ENCODE measurements at places on chromosomes 4 and X.

GRCh38 chr4:7915875-7916242, 23.8 kb downstream of the AFAP1 start:
- DNase-seq = no peak

DNA sequence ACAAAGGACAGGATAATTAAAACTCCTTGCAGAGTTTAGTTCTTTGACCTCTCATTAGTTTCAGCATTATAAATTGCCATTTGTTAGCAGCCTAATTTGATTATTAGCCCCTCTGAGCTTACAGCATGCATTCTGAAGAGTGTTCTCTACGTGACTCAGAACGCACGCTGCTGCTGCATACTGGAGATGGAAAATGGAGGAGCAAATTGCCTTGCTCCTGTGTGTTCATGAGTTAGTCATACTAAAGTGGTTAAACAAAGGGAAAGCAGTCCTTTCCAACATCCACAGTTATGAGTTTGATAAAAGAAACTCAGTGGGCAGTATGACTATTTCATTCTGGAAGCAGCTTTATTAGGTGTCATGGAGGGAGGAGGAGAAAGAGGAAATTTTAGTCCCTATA, 922.5 kb downstream of the RPA4 start:
- no peak for DNase-seq

GRCh38 chr4:152243896-152244595, 291.8 kb downstream of the FBXW7 start:
- no peak for DNase-seq

- DNase-seq = no peak
Measured at GRCh38 chrX:13248867-13249486, 70.9 kb downstream of the ATXN3L start.

GRCh38 chrX:17377795-17378194, 2.8 kb downstream of the NHS start:
- DNase-seq = no peak

GRCh38 chrX:118632862-118633261, 94.5 kb upstream of the IL13RA1 start:
- DNase-seq = no peak

- no peak for DNase-seq
Measured at GRCh38 chrX:17788439-17788838, 51.1 kb downstream of the SCML1 start.

DNA sequence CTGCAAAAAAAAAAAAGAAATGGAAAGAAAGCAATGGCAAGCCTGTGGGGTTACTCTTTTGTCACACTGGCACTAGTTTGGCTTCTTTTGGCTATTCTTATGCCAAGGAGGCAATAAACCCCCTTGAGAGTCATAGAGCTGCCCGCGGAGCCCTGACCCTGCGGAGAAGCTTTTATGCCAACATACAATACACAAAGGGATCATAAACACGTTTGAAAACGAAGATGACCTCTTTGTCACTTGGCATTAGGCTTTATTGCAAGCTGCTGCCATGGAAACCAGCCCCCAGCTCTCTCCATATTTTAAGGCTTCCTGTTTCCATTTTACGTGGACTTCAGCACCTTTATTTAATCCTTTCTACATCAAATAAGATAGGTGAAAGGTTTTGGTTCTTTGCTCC, 7.6 kb downstream of the NEUROG2 start:
- DNase-seq = no peak

DNA sequence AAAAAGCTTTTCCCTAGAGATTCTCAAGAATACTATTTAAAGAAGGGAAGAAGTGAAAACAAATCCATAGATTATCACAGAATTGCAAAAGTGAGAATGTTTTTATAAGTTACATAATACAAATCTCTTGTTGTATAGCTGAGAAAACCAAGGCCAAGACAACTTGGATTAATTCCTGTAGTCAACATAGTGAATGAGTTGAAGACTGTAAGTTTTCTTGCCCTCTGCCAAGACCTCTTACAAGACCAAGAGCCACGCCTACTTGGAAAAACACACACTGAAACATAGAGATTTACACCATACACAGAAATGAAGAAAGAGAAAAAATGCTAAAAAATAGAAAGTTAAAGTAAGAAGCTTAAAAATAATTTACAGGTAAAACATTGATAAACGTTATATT, 2024.0 kb downstream of the PCDH7 start:
- no peak for DNase-seq

GRCh38 chrX:14802943-14803710, 69.7 kb downstream of the FANCB start:
- DNase-seq = no peak

Data from stimulated activated CD8-positive, alpha-beta memory T cell treated with anti-CD3 and anti-CD28 coated beads, Interleukin-4, amount 100 ng/mL, for 1 hour (primary cell).